Heart left ventricle (tissue), 16 donors: ENCODE measurements at places on chromosomes 5 and 9. TPM values are rescaled to one million over a fixed set of nuclear protein-coding genes. Genes with fewer than 3 reads are reported as not detected.

FOXD4 gene
- 0.26 TPM for polyA plus RNA-seq

- no peak for DNase-seq
Observed at GRCh38 chr5:82156874-82157273, 121.3 kb downstream of the RPS23 start.

GRCh38 chr5:149765932-149766331 lies 35.8 kb downstream of the PPARGC1B start:
- no peak for DNase-seq

PCDHB14 gene
- 1.7 TPM for polyA plus RNA-seq

DNA sequence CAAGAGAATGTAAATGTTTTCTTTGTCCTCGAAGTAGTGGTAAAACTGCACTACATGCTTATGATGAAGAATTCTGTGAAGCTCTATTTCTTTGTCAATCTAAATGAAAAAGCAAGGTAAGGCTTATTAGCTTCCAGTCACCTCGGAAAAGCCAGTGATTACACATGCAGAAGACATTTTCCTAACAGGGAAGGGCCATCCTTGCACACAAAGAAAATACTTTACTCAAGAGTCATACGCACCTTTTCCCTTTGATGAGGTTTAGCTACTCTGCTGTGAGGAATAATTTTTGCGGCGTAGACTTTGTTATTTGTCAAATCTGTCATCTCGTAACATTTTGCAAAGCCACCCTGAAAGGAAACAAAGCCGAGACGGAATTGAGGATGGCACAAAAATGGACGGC lies 1.1 kb downstream of the PLK2 start:
- DNase-seq, result no peak

GRCh38 chr5:140925806-140926442 lies at the start of gene PCDHAC1:
TSS of gene PCDHAC1 (plus strand) at chr5:140926299. CDS start at chr5:140926893, 594 bp downstream.
- no peak for DNase-seq

- no peak for DNase-seq
Observed at GRCh38 chr9:133057006-133057405, 4.8 kb upstream of the CEL start.

GRCh38 chr5:140251527-140251973 lies 51.4 kb downstream of the PFDN1 start:
- no peak for DNase-seq

DNA sequence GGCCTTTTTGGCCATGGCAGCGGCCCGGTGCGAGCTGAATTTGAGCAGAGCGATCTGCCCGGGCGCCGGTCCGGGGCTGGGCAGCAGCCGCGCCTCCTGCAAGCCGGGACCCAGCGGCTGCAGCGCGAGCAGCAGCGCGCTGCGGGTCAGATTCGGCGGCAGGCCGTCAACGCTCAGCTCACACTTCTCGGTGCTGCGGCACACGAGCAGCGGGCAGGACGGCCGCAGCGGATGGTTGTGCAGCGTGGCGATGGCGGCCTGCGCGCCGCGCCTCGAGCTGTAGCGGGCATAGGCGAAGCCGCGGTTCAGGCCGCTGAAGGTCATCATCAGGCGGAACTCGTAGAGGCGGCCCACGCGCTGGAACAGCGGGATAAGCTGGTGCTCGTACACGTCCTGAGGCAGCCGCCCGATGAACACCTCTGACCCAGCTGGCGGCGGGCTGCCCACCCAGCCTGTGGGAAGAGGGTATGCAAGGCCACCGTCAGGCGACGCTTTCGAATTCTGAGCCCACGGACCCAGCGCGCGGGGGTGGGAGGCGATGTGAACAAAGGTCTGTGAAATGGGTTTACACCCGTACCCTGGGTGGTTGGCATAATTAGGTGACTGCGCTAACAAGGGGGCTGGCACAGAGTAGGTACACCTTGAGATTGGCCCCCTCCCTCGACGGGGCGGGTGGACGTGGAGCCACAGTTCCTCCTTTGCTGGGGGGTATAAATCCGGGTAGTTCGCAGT lies 755 bp downstream of the DND1 start:
- no peak for DNase-seq

DNA sequence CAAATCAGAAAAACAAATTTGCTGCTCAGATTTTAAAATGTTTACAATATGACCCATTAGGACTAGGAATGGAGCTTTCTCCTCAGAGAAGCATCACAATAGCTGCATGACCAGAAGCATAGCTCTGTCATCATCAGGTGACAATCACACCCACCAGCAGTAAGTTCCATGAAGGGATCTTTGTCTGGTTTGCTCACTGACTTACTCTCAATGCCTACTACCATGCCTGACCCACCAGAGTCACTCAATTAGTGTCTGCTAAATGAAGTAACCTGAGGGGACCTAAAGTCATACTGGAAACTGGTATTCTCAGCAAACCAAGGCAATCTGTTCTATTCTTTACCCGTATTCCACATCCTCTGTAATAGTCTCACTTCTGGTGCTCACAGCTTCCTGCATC lies 7.7 kb downstream of the ERMP1 start:
- DNase-seq, result no peak
